ENCODE measurements at places on chromosomes 12 and 14. TPM values are rescaled to one million over a fixed set of nuclear protein-coding genes. Genes with fewer than 3 reads are reported as not detected.

NDUFA12 gene
- 80.8 TPM for polyA plus RNA-seq

TSHR gene
- 0.36 TPM for polyA plus RNA-seq

CIDEB gene
- 9.5 TPM for polyA plus RNA-seq

LRFN5 gene
- polyA plus RNA-seq: 7.1 TPM

Measured in left lung (tissue), 14 donors.